ENCODE measurements at places on chromosomes 11 and 22. TPM values are rescaled to one million over a fixed set of nuclear protein-coding genes. Genes with fewer than 3 reads are reported as not detected.

GRCh38 chr11:119835753-119836152 is 106.8 kb upstream of the NECTIN1 start:
- DNase-seq: no peak

- no peak for DNase-seq
These were observed 48.9 kb upstream of the SHANK2 start for GRCh38 chr11:71301046-71301857.

DNA sequence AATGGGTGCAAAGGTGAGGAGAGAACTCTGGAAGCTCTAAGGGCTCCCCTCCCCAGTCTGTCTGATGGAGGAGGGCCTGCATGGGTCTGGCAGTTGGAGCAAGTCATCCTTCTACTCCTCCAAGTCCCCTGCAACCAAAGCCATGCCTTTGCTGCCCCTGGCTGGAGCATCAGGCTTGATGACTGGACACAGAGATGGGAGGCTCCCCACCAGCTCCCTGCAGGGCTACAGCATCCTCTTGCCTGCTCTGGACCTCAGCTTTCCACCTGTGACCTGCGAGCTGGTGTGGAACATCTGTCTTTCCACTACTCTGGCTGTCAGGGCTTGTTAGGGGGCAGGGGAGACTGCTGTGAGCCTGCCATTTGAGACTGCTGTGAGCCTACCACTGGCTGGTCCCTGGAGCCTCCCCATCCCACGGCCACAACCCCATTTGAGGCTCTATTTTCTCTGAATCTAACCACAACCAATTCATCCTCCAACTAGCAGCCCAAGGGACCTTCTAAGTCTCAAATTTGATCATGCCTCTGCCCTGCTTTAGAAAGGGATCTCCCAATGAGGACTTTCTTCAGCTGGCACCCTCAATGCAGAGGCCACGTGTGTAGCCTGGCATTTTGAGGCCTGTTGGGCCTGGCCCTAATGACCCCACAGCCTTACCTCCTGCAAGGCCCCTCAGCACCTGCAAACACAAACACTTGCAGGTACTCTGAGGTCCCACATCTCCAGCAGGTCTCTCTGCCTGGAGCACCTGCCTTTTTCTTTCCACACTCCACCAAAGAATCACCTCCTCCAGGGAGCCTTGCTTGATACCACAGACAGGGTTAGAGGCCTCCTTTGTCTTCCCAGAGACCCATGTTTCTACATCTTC is 9.9 kb downstream of the P2RY6 start:
- no peak for DNase-seq

Gene CDC42EP2
- 19.1 TPM for total RNA-seq

Gene HTR3A
- not detected for total RNA-seq

Gene CYP2D6
- 2.7 TPM for total RNA-seq

Data from MG63 (cell line).